CD4-positive, alpha-beta T cell (primary cell): ENCODE measurements at places on chromosomes 1 and 21. TPM values are rescaled to one million over a fixed set of nuclear protein-coding genes. Genes with fewer than 3 reads are reported as not detected.

Gene LENEP
- not detected for total RNA-seq

Gene NBPF10
- 2.5 TPM for total RNA-seq

Gene KCNK2
- not detected for total RNA-seq

Gene TCHHL1
- not detected for total RNA-seq

Gene AQP10
- total RNA-seq, result not detected

Gene PODN
- total RNA-seq, result not detected
